ENCODE measurements at places on chromosomes 3 and 15. TPM values are rescaled to one million over a fixed set of nuclear protein-coding genes. Genes with fewer than 3 reads are reported as not detected.

SEMA3B gene
- 49.4 TPM for total RNA-seq

LRRC2 gene
- 0.16 TPM for total RNA-seq

GOLGA8S gene
- not detected for total RNA-seq

SLC51B gene
- not detected for total RNA-seq

GABRR3 gene
- total RNA-seq = not detected
